ENCODE measurements at places on chromosomes 1 and 21. TPM values are rescaled to one million over a fixed set of nuclear protein-coding genes. Genes with fewer than 3 reads are reported as not detected.

GSTM1 gene
- total RNA-seq, result not detected

OR10J1 gene
- not detected for total RNA-seq

- H3K27me3 ChIP-seq, result peaks cover 4% of the 10 kb centered on the region
- H3K36me3 ChIP-seq, result no peaks in the 10 kb centered on the region
- no peak overlapping the region for H3K27ac ChIP-seq
- no peaks in the 10 kb centered on the region for H3K4me1 ChIP-seq
Measured at GRCh38 chr1:152141971-152142584, 16.9 kb downstream of the RPTN start.

GRCh38 chr1:39157304-39157703 lies 47.2 kb upstream of the MACF1 start:
- H3K27ac ChIP-seq, result peak overlapping the region; percentile 90
- no peak for DNase-seq
- no peaks in the 10 kb centered on the region for H3K27me3 ChIP-seq
- H3K4me3 ChIP-seq, result no peak overlapping the region

Data from Panc1 (cell line).